ENCODE measurements at places on chromosomes 1 and 21.

GRCh38 chr1:5855196-5855897 lies 136.9 kb downstream of the NPHP4 start:
- no peak for DNase-seq

DNA sequence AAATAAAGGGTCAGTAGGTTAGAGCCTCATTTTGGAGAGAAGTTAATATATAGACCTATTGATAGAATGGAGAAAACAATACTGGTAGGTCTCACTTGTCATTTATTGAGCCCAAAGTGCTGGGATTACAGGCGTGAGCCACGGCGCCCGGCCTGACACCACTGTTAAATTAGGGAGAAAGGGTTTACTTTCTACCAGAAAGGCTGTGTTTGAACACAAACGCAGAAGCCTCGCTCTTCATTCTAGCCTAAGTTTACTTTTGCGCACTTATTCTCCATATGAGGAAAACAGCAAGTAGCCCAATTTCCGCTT lies 710 bp upstream of the PRPF3 start:
- no peak for DNase-seq

DNA sequence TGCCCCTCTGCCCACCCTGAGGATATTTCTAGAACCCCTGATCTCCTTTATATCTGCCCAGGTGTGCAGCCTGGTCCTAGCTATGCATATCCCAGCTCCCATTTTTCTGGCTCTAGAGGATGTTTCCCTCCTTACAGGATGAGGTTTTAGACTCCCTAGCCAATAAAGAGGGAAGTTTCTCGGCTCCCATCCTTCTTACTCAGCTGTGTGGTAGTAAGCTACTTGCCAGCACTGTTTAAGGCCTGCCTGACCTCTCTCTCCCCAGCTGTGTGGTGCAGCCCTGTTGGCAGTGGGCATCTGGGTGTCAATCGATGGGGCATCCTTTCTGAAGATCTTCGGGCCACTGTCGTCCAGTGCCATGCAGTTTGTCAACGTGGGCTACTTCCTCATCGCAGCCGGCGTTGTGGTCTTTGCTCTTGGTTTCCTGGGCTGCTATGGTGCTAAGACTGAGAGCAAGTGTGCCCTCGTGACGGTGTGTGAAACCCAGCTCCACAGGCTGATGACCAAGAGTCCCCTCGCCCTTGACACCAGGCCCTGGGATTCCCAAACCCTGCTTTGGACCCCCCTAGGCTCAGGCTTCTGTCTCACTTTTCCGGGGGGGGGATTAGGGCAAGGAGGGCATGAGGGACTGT lies 7.8 kb upstream of the P3R3URF start:
- peak; percentile 40 for DNase-seq

GRCh38 chr1:163980394-163980793 lies 578.6 kb upstream of the PBX1 start:
- DNase-seq = no peak

DNA sequence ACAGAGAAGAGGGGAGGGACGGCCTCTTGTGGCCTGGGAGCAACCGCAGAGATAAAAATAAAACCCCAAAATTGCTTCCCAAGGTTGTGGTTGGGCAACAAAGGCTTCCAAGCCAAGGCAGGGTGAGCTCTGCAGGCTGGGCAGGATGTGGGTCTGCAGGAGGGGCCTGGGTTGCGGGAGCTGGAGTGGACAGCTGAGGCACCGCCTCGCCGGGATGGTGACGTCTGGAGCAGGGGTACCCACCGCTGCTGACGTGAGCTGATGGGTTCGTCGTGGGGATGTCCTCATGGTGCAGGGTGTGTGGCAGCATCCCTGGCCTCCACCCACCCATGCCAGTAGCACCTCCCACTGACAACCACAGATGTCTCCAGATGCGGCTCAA lies 3.7 kb downstream of the AURKAIP1 start:
- no peak for DNase-seq

- DNase-seq = no peak
Observed at GRCh38 chr21:38804030-38804788, 1.5 kb upstream of the ETS2 start.

DNA sequence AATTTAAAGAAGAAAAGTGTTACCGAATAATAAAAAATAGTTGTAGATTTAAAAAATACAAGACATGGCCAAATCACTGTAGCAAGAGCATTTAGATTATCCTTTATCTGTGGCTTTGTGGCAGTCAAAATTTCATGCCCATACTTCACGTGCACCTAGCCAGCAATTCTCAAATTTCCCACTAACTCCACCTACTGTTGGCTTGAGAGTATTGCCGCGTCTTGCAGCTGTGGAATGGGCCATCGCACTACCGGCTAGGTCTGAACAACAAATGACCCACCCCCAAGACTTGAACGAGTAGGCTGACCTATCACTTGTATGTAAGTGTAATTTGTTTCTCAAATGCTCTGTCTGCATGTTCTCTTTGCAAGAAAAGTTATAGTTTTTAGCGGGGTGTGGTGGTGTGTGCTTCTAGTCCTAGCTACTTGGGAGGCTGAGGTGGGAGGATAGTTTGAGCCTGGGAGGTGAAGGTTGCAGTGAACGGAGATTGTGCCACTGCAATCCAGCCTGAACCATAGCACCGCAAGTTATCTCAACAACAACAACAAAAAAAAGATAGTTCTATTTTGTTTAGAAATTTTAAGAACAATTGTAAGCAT lies 4.1 kb downstream of the KRTAP13-4 start:
- peak; percentile 35 for DNase-seq

GRCh38 chr1:82775406-82776000 lies 974.8 kb downstream of the ADGRL2 start:
- DNase-seq = peak; percentile 26

GRCh38 chr1:219086956-219087469 lies 86.7 kb upstream of the LYPLAL1 start:
- DNase-seq = no peak

Data from A172 (cell line).